ENCODE measurements at places on chromosomes 5 and 9. TPM values are rescaled to one million over a fixed set of nuclear protein-coding genes. Genes with fewer than 3 reads are reported as not detected.

Gene ALDH1B1
- 39.3 TPM for total RNA-seq

DNA sequence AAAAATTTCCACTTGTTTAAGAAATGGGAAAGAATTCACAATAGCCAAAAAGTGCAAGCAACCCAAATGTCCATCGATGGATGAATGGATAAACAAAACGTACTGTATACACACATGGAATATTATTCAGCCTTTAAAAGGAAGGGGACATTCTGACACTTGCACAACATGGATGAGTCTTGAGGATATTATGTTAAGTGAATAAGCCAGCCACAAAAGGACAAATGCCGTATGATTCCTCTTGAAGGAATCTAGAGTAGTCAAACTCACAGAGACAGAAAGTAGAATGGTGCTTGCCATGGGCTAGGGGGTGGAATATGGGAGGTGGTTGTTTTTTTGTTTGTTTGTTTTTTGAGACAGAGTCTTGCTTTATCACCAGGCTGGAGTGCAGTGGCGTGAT is 3.8 kb upstream of the ATP6V0E1 start:
- peaks cover 7% of the 10 kb centered on the region for H3K36me3 ChIP-seq
- no peak overlapping the region for H3K27ac ChIP-seq
- H3K4me3 ChIP-seq = no peak overlapping the region
- no peak for DNase-seq
- peaks cover 2% of the 10 kb centered on the region for H3K27me3 ChIP-seq
- H3K4me1 ChIP-seq = peaks cover 2% of the 10 kb centered on the region

- H3K4me3 ChIP-seq = peak overlapping the region; percentile 93
- H3K27me3 ChIP-seq = no peaks in the 10 kb centered on the region
- peak; percentile 38 for DNase-seq
- H3K27ac ChIP-seq = peak overlapping the region; percentile 83
- peaks cover 45% of the 10 kb centered on the region for H3K36me3 ChIP-seq
Measured at GRCh38 chr5:128084228-128085167, 932 bp downstream of the SLC12A2 start.

DNA sequence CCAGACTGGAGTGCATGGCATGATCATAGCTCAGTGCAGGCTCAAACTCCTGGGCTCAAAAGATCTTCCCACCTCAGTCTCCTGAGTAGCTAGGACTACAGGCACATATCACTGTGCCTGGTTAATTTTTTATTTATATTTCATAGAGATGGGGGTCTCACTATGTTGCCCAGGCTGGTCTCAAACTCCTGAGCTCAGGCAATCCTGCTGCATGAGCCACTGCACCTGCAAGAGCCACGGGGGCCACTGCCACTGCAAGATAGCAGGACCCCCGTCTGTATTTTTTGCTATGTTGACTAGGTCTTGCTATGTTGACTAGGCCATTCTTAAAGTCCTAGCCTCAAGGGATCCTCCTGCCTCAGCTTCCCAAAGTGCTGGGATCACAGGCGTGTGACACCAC is 6.5 kb downstream of the CYSTM1 start:
- H3K4me1 ChIP-seq = peaks cover 3% of the 10 kb centered on the region
- no peaks in the 10 kb centered on the region for H3K27me3 ChIP-seq
- H3K36me3 ChIP-seq = no peaks in the 10 kb centered on the region

DNA sequence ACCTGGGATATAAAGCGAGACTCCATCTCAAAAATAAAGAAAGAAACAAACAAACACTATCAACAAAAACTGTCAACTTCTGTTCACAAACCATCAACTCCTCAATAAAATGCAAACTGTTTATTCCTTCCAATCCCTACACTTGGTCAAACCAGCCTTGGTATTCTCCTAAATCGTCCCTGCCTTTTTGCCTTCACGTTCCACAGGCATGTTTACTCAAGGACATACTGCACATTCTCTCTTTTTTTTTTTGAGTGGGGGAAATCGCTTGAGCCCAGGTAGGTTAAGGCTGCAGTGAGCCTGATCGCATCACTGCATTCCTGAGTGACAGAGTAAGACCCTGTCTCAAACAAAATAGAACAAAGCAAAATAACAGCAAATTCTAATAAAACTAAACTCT is 13.0 kb downstream of the UBAP2 start:
- H3K27ac ChIP-seq = no peak overlapping the region
- peaks cover 43% of the 10 kb centered on the region for H3K36me3 ChIP-seq
- peaks cover 12% of the 10 kb centered on the region for H3K4me1 ChIP-seq
- no peak overlapping the region for H3K4me3 ChIP-seq
- no peak for DNase-seq

DNA sequence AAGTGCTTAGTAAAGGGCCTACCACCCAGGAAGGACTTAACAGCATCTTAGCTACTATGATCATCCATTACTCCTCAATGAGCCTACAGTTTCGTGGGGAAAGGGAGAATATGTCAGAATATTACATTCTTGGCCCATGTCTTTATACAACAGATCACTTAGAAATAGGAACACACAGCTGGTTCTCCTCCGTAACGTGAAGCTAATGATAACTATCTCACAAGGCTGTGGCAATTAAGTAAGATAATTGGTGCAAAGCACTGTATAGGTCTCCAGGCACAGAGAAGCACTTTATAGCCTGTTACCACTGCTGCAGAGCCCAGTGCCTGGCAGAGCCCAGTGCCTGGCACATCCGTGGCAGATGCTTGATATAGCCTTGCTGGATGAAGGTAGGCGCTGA is 347.6 kb downstream of the SLIT3 start:
- no peak for DNase-seq
- H3K27ac ChIP-seq = no peak overlapping the region
- no peak overlapping the region for H3K4me3 ChIP-seq
- peaks cover 5% of the 10 kb centered on the region for H3K4me1 ChIP-seq

DNA sequence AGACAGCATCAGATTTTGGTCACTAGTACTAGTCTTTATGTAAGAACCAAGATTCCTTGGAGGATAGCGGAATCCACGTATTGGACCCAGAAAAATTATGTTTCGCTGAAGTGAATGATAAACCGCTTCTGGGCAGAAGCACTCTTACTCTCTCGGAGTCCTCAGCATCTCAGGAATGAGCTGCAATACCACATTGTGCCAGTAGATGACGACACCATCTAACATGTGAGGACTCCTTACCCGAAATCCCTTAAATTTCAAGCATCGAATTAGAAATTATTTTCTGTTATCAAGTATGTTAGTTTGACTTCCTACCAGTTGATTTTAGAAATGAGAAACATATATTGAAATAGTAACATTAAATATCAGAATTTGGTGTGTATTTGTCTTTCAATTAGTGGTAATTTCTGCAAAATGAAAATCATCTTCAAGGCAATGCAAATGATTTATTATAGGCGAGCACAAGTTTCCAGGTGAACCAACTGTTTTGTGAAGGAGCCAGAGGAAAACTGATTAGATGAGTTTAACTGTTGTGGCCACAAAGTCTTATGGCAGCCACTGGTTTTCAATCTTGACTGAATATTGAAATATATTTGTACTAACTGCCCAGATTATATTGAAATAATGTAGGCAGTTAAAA is 66.0 kb upstream of the CAMK4 start:
- peaks cover 1% of the 10 kb centered on the region for H3K27me3 ChIP-seq
- H3K4me3 ChIP-seq = no peak overlapping the region
- no peaks in the 10 kb centered on the region for H3K36me3 ChIP-seq
- no peak overlapping the region for H3K27ac ChIP-seq

DNA sequence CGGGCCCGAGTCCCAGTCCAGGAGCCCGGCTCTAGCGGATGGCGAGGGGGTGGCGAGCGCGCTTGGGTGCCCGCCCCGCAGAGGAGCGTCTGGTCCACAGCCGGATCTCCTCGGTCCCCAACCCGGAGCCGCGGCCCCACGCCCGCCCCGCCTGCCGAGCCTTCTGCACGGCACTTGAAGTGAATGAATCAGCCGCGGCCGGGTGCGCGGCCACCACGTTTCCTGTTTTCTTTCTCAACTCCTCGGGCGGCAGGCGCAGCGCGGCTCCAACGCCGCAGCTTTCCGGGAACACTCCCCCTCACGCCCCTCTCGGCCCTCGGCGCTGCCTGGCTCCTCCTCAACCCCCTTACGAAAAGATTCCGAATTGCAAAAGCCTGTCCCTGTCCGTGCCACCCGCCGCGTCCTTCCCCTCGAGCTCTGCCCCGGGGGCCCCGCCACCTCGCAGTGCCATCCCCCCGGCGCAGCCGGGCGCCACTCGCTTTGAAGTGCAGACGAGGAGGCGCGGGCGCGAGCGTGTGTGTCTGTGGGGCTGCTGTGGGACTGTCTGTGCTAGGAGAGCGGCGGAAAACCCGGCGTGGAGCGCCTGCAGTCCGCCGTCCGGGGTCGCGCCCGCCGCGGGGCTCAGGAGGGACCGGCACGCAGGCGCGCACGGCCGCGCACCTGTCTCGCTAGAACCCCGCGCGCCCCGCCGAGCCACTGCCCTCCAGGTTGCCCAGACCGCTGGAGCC is 456.6 kb downstream of the RAB3C start:
- H3K4me3 ChIP-seq = peak overlapping the region; percentile 88
- peaks cover 50% of the 10 kb centered on the region for H3K4me1 ChIP-seq
- peaks cover 45% of the 10 kb centered on the region for H3K36me3 ChIP-seq

All from activated T-helper 2 cell treated with anti-CD3 and anti-CD28 coated beads, Interferon-gamma antibody, Interleukin-2, Interleukin-4, amounts not matched to agents 10 μg/mL and 5 μg/mL and 100 μg/mL, durations not matched to agents 14 hours and 24 hours and 36 hours (primary cell).